ENCODE measurements at places on chromosomes 2 and 18. TPM values are rescaled to one million over a fixed set of nuclear protein-coding genes. Genes with fewer than 3 reads are reported as not detected.

- peak; percentile 77 for DNase-seq
Measured at GRCh38 chr2:3129867-3130266, 247.8 kb downstream of the EIPR1 start.

DNA sequence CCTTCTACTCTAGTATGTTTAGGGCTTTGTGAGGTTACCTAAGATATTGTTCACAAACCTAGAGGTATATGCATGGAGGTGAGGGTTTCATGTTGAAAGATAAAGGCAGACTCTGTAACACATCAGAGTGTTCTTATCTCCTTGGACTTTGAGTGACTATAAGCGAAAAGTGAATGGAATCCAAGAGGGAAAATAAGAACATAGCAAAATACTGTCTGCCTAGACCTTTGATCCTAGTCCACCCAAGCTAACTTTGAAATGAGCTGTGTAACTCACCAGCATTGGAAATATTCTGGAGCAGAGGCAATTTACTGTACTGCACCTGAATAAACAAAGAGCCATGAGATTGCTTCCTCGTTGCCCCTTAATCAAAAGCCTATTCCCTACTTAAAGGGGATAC is 28.2 kb upstream of the GALNT1 start:
- DNase-seq = no peak

- peak; percentile 51 for DNase-seq
Measured at GRCh38 chr2:226652369-226652768, 147.3 kb downstream of the IRS1 start.

GRCh38 chr2:218880102-218880858 is at the start of gene WNT10A:
WNT10A (plus strand) TSS chr2:218880852; CDS start chr2:218880996, 144 bp downstream.
- DNase-seq = peak; percentile 30

GRCh38 chr2:139864821-139865302 is 1084.7 kb upstream of the NXPH2 start:
- DNase-seq = no peak

DNA sequence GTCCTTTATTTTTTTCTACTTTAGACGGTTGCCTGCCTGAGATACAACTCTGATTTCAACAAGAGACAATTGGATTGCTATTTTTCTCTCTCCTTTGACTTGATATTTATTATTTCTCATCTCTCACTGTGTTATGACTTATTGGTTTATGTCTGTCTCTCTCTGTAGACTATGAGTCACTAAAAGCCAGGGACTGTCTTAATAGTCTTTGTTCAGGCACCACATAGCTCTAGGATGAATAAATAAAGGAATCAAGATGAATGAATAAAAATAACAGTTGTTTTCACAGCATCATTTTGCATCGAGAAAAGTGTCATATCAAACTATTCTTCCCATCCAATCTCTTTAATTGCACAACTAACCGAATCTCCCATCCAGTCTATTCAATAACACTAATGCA is 31.4 kb upstream of the CD28 start:
- no peak for DNase-seq

DNA sequence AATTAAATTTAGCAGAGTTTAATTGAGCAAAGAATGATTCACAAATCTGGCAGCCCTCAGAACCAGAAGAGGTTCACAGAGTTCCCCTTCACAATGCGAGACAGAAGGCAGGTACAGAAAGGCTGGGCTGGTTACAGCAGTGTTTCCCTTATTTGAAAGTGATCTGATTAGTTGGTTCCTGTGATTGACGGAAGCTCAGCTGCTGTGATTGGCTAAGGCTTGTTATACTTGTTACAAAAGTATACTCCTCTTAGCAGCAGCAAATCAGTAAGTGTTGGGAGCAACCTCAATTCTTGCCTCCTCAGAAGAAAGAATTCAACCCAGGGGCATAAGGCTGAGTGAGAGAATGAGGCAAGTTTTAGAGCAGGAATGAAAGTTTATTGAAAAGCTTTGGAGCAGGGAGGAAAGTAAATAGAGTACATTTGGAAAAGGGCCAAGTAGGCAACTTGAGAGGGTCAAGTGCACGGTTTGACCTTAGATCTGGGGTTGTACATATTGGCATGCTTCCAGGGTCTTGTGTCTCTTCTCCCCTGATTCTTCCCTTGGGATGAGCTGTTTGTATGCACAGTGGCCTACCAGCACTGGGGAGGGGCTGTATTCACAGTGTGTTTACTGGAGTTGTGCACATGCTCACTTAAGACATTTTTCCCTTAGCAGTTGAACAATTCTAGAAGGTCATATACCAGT is 431.8 kb upstream of the RAB12 start:
- DNase-seq = peak; percentile 20

DNA sequence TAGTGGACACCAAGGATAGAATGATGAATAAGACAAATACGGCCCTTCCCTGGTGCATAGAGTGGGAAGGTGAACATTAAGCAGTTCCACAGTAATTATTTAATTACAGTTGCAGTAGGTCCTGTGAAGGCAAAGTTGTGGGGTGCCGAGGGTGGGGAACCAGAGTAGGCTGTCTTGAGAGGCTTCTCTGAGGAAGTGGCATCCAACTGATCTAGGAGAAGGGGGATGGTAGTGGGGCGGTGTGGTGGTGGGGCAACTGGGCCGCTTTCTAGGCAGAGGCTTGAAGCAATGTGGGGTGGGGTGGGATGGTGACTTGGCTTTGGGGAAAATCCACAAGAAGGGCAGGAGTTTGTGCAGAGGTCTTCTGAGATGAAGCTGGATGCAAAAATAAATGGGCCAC is 11.7 kb downstream of the ACSL3 start:
- DNase-seq = no peak

GRCh38 chr18:57915248-57915647 is 112.1 kb upstream of the ATP8B1 start:
- no peak for DNase-seq

GRCh38 chr18:70273021-70273420 is 15.8 kb upstream of the SOCS6 start:
- no peak for DNase-seq

DNA sequence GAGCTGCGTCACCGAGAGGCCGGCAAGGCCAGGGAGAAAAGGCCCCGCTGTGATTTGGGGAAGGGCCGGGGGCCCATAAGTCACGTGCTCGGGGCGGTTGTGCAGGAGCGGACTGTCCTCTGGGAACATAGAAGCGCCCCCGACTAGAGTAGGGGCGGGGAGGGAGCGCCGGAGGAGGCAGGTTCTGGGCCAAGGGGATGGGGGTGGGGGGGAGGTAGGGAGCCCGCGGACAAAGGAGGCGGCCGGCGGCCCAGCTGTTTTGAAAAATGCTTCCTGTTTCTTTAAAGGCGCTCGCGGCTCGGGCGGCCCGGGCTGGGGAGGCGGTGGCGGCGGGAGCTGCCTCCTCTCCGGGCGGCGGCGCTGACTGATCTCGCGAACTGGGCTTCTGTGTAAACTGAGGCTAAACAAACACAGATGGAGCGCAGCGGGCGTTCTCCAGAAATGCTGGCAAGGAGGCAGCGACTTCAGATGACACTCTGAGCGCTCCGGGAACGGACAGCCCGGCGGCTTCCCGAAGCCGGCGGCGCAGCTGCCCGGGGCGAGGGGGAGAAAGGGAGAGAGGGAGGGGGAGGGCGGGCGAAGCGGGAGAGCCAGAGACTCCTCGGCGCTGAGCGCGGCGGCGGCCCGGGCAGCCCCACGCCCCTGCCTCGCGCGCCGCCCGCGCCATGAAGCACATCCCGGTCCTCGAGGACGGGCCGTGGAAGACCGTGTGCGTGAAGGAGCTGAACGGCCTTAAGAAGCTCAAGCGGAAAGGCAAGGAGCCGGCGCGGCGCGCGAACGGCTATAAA is at the start of gene ATOH8:
Gene ATOH8, plus strand, starts transcription at position 467 of the 788 bp plus-strand sequence. Its CDS starts 199 bp downstream, at position 666.
- DNase-seq = peak; percentile 97

DNA sequence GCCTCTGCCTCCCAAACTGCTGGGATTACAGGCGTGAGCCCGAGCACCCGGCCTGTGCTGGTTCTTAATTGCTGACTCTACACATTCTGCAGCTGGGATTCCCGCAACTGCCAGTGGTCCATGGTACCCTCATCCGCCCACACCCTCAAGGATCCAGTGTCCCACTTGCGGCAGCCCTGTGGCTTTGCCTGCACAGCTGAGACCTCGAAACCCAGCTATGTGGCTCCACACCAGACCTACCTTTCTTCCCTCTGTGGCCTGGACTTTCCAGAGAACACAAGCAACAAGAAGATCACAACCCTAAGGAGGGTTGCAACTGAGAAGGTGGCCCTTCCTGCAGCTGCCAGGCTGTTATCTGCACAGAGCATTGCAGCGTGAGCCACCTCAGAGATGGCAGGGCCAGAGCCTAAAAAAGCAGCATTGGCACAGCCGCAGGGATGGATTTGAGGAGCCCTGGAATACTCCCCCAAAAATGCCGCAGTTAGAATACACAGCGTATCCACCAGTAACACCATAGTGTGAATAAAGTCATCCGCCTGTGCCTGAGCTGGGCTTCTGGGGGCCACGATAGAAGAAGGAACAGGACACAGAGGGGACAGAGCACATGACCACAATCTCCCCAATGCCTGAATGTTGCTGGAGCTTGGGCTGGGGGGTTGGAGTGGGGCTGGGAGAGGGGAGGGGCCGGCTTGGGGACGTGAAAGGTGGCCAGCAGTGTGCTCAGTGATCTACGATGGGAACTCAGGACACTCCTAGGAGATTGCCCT is 1.9 kb downstream of the GPR55 start:
- no peak for DNase-seq

DNA sequence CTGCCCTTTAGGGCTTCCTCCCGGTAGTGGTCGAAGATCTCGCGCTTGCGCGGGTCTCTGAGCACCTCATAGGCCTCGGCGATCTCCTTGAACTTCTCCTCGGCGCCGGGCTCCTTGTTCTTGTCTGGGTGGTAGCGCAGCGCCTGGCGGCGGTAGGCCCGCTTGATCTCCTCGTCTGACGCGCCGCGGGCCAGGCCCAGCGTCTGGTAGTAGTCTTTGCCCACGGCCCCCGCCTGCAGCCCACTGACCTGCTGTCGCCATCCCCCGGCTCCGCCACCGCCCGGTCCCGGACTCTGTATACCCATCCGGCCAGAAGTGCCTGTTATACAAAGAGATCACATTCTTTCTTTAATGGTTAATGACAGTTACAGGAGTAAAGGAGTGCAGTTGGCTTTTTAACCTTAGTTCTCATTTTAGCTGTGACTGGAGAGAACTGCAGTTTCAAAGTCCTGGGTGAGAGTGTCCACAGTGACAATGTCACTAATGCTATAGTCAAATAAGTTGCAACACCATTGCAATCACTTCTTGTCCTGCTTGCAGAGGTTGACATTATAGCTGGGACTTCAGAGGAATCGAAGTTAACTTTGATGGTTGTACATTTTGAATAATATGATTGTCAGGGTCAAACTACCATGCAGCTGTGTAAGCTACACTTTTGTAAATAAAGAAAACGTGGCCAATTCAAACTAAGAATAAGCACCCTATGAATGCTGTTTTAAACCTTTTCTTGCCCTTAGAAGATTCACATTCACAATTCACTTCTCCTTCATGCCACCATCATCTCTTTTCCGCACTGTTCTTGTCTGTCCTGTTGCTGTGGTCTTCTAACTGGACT is 35.3 kb upstream of the CAVIN2 start:
- DNase-seq = no peak

- DNase-seq = peak; percentile 86
Measured at GRCh38 chr2:191811807-191812602, 34.9 kb downstream of the CAVIN2 start.

DNA sequence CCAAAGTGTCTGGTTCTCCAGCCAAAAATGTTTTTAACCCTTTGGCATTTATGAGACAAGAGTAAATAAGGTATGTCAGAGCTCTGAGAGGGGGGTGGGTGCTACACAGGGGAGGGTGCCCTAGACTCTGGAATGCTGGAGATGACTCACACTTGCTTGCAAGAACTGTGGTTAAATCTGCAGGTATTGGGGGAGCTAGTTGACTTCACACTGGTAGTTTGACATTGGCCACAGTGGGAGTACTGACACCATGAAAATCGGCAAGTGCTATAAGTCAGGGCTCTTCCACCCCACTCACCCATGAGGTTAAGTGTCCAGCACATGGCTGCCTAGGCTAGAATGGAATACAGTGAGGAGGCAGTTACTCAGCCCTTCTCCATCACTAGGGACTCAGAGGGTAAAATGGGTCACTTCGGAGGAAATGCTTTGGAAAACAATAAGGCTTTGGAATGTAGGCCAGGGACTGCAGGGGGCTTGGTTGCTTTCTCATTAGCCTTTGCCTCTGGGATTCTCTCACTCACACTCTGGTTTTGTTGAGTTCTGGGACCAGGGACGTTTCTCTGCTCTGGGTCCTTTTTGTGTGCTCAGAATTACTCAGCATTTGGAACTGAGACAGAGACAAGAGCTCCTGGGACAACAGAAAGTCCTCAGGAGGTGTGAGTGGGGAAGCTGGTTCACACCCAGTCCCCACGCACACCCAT is 91.6 kb downstream of the ACKR3 start:
- no peak for DNase-seq

GRCh38 chr18:21459706-21460286 is 140.7 kb downstream of the ESCO1 start:
- DNase-seq = no peak

GRCh38 chr2:44680424-44680971 is 261.0 kb upstream of the SIX3 start:
- DNase-seq = no peak

GRCh38 chr2:85769983-85770362 is 16.2 kb downstream of the ATOH8 start:
- no peak for DNase-seq

DNA sequence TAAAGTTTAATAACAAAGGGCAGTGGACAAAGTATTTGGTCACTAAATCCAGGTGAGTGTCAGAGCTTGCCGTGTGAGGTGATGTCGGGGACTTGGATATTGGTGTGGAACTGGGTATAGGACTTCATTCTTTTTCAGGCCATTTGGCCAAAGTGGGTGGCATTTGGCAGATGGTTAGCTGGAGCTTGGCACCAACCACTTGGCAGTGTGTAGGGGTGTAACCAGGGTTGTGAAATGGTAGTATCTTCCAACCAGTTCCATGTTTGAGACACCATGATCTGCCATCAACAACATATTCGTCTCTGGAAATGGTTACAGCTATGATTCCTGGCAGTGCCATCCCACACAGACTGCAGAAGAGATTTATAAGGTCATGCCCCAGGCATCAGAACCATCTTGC is 113.9 kb downstream of the CCDC85A start:
- DNase-seq = no peak

DNA sequence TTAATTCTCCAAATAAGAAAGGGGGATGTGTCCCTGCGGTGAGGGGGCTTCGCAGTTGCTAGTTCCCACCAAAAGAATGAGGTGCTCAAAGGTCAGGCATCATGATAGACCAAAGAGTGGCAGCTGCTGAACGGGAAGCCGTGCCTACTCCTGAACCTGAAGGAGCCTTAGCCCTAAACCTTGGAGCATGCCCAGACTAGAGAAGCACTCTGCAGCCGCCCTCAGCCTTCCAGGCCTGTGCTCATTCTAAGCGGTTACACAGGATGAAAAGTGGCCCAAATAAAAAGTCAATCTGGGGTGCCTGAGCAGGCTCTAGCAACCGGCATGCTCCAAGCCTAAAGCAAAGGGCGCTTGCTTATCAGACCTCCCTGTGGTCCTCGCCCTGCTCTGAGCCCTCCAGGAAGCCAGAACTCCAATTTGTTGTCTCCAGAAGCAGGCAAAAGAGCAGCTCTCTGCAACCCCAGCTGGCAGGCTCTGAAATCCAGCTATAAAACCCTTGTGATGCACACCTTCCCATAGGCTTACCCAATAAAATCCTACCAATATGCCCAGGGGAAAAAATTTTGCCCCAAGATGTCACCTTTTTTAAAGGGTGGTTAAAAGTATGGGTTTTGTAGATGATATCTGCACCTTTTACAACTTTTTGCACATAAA is 17.5 kb downstream of the UXS1 start:
- no peak for DNase-seq

The TACR1 gene
- total RNA-seq = not detected

The VAMP8 gene
- 51.3 TPM for total RNA-seq

The KCNS3 gene
- total RNA-seq = 90.2 TPM

The COL3A1 gene
- total RNA-seq = 19.3 TPM

The FBXO41 gene
- total RNA-seq = 12.0 TPM

All from SJCRH30 (cell line).